ENCODE measurements at places on chromosomes 4 and X. TPM values are rescaled to one million over a fixed set of nuclear protein-coding genes. Genes with fewer than 3 reads are reported as not detected.

DNA sequence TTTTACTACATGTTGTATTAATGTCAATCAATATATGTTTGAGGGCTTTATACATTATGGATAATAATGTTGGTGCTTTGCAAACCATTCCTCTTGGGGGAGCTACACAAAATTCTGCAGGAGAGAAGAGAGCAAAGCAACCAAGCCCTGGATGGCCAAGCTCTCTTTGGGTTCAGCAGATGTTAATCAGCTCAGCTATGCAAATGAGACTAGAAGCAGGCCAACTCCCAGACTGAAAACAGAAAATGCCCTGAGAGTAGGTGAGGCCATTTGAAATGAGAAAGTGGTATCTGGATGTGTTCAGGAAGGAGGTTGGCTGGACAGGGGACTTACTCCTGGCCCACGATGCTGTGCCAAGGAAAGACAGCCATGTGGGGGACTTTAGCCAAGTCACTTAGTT is 387.0 kb downstream of the BCOR start:
- H3K36me3 ChIP-seq, result no peaks in the 10 kb centered on the region
- no peak overlapping the region for H3K4me3 ChIP-seq
- no peaks in the 10 kb centered on the region for H3K27me3 ChIP-seq
- no peak overlapping the region for H3K27ac ChIP-seq
- H3K4me1 ChIP-seq, result no peaks in the 10 kb centered on the region

- no peak for DNase-seq
- no peak overlapping the region for H3K4me3 ChIP-seq
- H3K36me3 ChIP-seq, result no peaks in the 10 kb centered on the region
- H3K4me1 ChIP-seq, result peaks cover 22% of the 10 kb centered on the region
- H3K27ac ChIP-seq, result peak overlapping the region; percentile 14
These were observed 41.4 kb downstream of the JADE3 start for GRCh38 chrX:46953597-46953996.

DNA sequence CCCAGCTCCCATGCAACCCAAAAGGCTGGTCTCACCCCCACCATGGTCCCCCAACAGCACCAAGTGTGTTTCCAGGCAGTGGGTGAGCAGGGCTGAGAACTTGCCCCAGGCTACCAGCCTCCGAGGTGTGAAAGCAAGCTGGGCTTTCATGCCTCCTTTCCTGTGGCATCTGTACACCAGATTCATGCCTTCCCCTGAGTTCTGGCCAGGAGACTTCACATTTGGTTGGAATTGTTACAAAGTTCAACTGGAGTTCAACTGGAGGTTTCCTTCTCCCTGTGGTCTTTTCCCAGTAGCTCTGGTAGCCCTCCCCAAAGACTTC is 77.6 kb upstream of the RAB40AL start:
- no peaks in the 10 kb centered on the region for H3K27me3 ChIP-seq
- no peaks in the 10 kb centered on the region for H3K36me3 ChIP-seq
- no peaks in the 10 kb centered on the region for H3K4me1 ChIP-seq
- no peak for DNase-seq
- H3K27ac ChIP-seq, result no peak overlapping the region

GRCh38 chr4:185600801-185601434 is 65.6 kb upstream of the PDLIM3 start:
- H3K4me3 ChIP-seq, result no peak overlapping the region
- no peaks in the 10 kb centered on the region for H3K36me3 ChIP-seq
- no peak overlapping the region for H3K27ac ChIP-seq

- no peaks in the 10 kb centered on the region for H3K36me3 ChIP-seq
- H3K4me3 ChIP-seq, result no peak overlapping the region
- DNase-seq, result no peak
- no peaks in the 10 kb centered on the region for H3K27me3 ChIP-seq
These were observed 185.5 kb downstream of the MGST2 start for GRCh38 chr4:139851133-139851532.

- H3K27me3 ChIP-seq, result no peaks in the 10 kb centered on the region
- peak overlapping the region; percentile 71 for H3K4me3 ChIP-seq
- no peaks in the 10 kb centered on the region for H3K36me3 ChIP-seq
- peak overlapping the region; percentile 100 for H3K27ac ChIP-seq
- no peak for DNase-seq
- H3K4me1 ChIP-seq, result no peaks in the 10 kb centered on the region
These were observed 404 bp downstream of the PPP2R3B start for GRCh38 chrX:386239-386767.

DNA sequence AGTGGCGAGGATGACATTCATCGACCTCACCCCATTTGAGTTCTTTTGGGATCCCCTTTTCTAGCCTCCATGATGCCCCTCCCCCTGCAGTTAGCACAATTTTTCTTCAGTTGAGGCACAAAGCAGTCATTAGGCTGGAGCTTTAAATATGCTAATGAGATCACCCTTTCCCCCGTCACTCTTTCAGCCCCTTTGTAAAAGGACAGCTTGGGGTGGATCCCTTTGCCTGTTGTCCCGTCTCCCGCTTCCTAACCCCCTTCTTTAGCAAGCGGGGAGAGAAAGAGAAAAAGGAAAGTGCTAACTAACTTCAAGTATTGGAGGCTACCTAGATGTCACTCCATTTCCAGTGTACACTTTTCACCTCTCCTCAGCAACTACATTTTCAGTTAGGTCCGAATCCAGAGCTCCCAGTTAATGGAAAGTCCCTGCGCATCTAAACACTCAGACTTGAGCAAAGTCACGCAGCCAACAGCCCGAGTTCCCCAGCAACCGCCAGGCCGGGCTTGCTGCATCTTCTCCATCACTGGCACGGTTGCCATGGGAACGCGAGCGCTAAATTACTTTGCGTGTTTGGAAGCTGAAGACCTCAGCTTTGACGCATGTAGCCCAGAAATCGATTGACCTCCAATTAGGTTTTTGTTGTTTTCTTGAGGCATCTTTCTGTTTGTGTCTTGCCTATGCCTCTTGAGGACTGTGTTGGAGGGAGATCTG is 76.8 kb downstream of the RTL5 start:
- H3K4me1 ChIP-seq, result no peaks in the 10 kb centered on the region
- no peaks in the 10 kb centered on the region for H3K27me3 ChIP-seq
- no peak for DNase-seq
- no peak overlapping the region for H3K27ac ChIP-seq
- H3K4me3 ChIP-seq, result no peak overlapping the region

DNA sequence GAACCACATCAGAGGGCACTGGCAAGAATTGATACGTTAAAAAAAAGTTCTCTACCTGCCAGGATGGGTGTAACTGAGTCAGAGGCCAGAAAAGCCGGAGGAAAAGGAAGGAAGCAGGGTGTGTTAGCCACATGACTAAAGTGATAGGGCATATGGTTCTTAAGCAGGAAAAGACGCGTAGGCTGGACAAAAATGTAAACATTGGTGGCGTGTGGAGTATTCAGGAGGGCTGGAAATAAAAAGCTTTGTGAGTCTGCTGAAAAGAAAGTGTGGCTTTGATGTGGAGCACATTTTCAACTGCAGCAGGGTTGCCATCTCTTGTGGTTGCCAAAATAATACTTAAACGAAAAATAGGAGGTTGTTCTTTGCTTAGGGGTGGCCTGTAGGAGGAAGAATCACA is 186.5 kb upstream of the RPL34 start:
- DNase-seq, result no peak
- H3K27ac ChIP-seq, result no peak overlapping the region
- H3K4me1 ChIP-seq, result no peaks in the 10 kb centered on the region

GRCh38 chr4:65868096-65868824 is 198.0 kb upstream of the EPHA5 start:
- DNase-seq, result no peak
- H3K4me1 ChIP-seq, result no peaks in the 10 kb centered on the region
- no peak overlapping the region for H3K4me3 ChIP-seq
- H3K27ac ChIP-seq, result no peak overlapping the region
- H3K27me3 ChIP-seq, result no peaks in the 10 kb centered on the region
- no peaks in the 10 kb centered on the region for H3K36me3 ChIP-seq

DNA sequence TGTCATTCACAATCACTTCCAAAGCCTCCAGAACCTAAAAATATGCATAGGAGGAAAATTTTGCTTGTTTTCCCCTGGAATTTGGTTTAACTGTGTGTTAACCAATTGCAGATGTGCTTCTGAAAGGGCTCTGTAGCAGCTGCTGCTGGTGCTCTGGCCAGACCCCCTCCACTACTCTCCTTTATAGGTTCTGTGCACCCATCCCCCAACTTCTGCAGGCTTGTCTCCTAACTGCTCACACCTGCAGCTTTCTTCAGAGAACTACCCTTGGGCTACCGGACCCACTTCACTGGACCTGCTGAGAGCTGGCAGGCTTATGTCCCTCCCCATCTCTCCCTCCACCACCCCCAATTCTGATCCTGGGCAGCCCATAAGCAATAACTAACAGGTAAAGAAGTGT is 662.1 kb upstream of the DIPK2B start:
- H3K4me3 ChIP-seq, result no peak overlapping the region
- no peaks in the 10 kb centered on the region for H3K4me1 ChIP-seq
- no peak overlapping the region for H3K27ac ChIP-seq
- no peaks in the 10 kb centered on the region for H3K27me3 ChIP-seq
- DNase-seq, result no peak

GRCh38 chr4:4866124-4866865 is 6.8 kb downstream of the MSX1 start:
- H3K4me3 ChIP-seq, result peak overlapping the region; percentile 40
- no peaks in the 10 kb centered on the region for H3K36me3 ChIP-seq
- no peaks in the 10 kb centered on the region for H3K4me1 ChIP-seq
- H3K27me3 ChIP-seq, result peaks cover 74% of the 10 kb centered on the region

GRCh38 chr4:35526456-35526855 is 717.9 kb downstream of the ARAP2 start:
- H3K27me3 ChIP-seq, result no peaks in the 10 kb centered on the region
- no peaks in the 10 kb centered on the region for H3K36me3 ChIP-seq
- DNase-seq, result no peak
- no peaks in the 10 kb centered on the region for H3K4me1 ChIP-seq

GRCh38 chr4:20249333-20249732 is 2.4 kb upstream of the SLIT2 start:
- H3K36me3 ChIP-seq, result no peaks in the 10 kb centered on the region
- H3K27ac ChIP-seq, result no peak overlapping the region
- no peak overlapping the region for H3K4me3 ChIP-seq

DNA sequence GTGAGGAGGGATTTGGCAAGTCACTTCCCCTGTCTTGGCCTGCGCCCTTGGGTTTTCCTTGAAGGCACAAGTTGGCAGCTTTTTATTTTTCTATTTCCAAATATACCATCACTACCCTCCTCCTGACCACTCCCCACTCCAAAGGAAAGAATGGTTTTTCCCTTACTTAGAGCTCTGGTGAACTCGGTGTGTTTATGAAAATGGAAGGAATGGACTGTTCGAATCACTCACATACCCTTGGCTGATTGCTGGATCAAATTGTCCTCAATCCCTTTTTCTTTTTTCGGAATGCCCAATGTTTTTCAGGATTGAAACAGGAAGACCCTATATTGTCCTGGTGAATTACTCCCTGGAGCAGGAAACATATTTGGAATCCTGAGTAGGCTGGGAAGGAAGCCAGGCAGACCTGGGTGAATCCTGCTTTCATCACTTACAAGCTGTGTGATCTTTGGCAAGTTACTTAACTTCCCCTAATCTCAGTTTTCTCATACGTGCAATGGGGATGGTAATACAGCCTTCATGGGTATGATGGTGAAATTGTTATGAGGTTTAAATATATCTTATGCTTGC is 70.7 kb downstream of the RTL5 start:
- no peaks in the 10 kb centered on the region for H3K36me3 ChIP-seq
- no peak overlapping the region for H3K4me3 ChIP-seq
- no peak for DNase-seq
- H3K27me3 ChIP-seq, result no peaks in the 10 kb centered on the region

DNA sequence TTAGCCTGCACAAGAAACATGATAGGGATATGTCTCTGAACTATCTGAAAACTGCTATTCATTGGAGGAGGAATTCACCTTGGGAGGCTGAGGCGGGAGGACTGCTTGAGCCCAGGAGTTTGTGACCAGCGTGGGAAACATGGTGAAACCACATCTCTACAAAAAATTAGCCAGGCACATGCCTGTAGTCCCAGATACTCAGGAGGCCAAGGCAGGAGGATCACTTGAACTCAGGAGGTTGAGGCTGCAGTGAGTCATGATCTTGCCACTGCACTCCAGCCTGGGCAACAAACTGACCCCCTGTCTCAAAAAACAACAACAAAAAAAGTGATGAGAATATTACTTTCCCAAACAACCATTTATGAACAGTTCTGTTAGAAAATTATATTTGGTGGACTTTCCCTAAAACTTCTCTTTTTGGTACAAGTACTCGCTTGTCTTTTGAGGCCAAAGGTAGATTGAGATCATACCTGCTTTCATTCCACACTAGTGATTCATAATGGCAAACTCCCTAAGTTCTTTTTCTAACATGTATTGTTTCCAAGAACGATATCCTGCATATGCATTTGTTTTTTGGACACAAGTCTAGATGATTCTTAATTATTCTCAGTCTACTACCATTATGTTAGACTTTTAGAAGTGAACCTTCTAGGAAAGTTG is 33.4 kb downstream of the METTL14 start:
- no peaks in the 10 kb centered on the region for H3K27me3 ChIP-seq
- DNase-seq, result no peak
- peaks cover 4% of the 10 kb centered on the region for H3K36me3 ChIP-seq
- no peaks in the 10 kb centered on the region for H3K4me1 ChIP-seq
- H3K4me3 ChIP-seq, result no peak overlapping the region

DNA sequence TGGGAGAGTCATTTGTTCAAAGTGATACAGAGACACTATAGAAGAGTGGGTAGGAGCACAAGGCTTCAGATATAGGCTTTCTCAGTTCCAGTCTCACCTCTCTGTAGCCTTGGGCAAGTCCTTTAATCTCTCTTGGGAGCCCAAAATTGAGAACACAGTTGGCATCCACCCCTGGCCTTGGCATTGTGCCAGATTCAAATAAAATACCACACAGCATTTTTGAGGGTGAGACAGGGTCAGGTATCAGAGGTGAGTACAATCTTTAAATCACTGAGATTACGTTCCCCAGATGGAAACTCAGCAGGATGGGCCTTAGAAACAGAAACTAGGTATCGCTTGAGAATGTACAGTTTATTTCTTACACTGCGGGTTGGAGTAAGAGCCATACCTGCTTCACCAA is 25.2 kb upstream of the SMIM10L2A start:
- no peaks in the 10 kb centered on the region for H3K36me3 ChIP-seq
- no peak overlapping the region for H3K4me3 ChIP-seq
- no peak for DNase-seq
- H3K4me1 ChIP-seq, result no peaks in the 10 kb centered on the region

NSUN7 gene
- 1.1 TPM for total RNA-seq

PRIMPOL gene
- 25.7 TPM for total RNA-seq

PRICKLE3 gene
- total RNA-seq, result 6.7 TPM

PGM2 gene
- total RNA-seq, result 27.4 TPM

CAPN6 gene
- total RNA-seq, result 0.28 TPM

TLR3 gene
- total RNA-seq, result 1.8 TPM

VCX gene
- total RNA-seq, result not detected

Data from A673 (cell line).